Spinal cord (tissue), 10 donors: ENCODE measurements at places on chromosomes 5 and 9.

DNA sequence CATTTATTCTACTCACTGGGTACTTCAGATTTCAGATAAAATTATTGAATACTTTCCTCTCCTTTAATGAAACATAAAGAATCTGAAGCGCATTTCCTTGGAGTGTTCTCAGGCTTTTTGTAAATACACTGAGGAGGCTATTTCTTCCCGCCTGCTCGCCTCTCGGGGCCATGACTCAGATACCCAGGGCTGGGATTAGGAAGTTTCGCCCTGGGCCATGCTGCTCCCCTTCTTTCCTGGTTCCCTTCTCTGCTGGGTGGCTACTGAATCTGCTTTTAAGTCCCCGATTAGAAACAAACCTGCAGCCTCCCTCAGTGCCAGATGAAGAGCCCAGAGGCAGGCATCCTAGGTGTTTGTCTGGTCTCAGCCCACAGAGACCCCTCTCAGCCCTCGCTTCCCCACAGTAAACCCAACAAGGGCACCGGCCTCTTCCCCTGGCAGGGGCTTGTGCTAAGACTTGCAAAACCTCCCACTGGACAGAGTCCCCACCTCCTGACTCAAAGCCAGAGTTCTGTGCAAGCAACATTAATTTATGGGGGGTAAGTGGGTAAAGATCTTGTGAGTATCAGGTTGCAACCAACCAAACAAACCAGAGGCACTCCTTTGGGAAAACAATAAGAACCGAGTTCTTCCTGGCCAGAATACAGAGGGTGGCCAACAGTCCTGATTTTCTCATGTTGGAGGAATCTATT, 30.7 kb upstream of the IRX1 start:
- DNase-seq = no peak

DNA sequence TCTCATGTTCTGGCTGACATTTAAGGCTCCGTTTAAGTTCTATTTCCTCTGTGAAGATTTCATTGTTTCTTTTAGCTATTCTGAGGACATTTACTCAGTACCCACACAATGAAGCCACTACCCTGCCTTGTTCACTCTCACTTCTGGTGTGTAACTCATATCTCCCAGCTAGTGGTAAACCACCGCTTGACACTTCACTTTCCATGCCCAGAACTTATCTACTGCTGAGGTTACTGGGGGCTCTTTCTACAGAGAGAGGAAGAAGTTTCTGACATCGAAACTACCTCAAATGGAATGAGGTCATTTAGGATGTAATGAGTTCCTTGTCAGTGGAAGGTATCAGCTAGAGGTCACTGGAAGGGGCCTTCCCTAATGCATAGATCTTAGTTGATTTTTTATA, 501.5 kb downstream of the DMAC1 start:
- DNase-seq = no peak

DNA sequence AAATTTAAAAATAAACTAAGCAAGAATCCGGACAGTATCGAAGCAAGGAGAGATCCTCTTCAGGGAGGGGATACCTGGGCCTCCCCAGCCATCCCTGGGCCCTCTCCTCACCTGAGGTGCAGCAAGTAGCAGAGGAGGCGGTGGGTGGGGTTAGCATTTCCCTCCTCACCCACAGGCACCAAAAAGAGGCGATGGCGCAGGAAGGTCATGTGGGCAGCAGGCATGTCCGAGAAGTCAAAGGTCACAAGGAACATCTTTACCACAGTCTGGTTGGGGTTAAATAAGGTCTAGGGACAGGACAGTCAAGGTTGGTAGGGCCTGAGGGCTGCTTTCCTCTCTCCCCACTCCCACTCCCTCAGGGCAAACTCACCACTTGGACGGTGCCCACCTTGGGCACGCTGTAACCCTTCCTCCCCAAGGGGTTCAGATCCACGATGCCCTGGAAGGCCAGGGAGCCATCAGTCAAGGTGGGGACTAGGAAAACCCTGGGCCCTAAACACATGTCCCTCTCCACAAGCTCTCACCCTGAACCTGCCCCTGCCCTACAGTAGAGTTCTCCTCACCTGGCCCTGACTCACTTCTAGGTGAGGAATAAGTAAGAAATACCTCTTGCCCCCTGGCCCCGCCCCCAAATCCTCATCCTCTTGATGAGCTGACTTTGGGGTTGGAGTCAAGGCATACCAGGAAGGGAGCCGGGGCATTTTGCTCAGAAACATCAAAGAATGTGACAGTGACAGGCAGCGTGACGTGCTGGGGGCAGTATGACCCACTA, 2.8 kb upstream of the STOML2 start:
- no peak for DNase-seq

- peak; percentile 93 for DNase-seq
Observed at GRCh38 chr9:23412458-23412857, 413.6 kb downstream of the ELAVL2 start.

GRCh38 chr5:43207601-43208000, 15.6 kb downstream of the NIM1K start:
- DNase-seq = no peak

DNA sequence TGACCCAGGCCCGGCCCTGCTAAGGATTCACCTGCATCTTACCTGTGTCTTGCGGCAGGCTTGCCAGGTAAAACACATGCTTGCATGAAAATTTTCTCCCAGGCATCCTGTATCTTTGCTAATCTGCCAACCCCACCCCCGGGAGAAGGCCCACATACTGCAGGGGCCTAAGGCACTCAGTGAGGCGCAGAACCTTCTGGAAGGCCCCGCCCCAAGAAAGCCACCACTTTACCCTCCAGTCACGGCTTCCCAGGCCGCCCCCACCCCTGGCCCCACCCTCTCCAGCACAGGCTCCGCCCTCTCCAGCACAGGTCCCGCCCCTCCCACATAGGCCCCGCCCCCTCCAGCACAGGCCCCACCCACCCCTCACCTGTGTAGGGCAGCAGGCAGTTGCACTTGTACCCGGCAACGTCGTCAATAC, 29.8 kb upstream of the SEC16A start:
- DNase-seq = no peak

DNA sequence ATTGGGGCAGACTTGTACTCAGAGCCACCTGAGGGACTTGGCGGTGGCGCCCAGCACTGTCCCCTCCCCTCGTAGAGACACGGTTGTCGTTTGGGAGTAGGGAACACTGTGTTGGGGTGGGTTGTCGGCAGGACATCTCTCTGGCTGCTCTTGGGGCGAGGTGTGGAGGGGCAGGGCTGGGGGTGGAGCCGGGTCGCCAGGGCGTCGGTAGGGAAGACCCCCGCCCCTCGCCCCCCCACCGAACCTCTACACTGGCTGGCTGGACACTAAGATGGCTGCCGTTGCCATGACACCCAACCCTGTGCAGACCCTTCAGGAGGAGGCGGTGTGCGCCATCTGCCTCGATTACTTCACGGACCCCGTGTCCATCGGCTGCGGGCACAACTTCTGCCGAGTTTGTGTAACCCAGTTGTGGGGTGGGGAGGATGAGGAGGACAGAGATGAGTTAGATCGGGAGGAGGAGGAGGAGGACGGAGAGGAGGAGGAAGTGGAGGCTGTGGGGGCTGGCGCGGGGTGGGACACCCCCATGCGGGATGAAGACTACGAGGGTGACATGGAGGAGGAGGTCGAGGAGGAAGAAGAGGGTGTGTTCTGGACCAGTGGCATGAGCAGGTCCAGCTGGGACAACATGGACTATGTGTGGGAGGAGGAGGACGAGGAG, 778 bp downstream of the TRIM41 start:
- peak; percentile 95 for DNase-seq

- DNase-seq = no peak
Observed at GRCh38 chr9:131627648-131628458, 82.5 kb downstream of the PRRT1B start.

DNA sequence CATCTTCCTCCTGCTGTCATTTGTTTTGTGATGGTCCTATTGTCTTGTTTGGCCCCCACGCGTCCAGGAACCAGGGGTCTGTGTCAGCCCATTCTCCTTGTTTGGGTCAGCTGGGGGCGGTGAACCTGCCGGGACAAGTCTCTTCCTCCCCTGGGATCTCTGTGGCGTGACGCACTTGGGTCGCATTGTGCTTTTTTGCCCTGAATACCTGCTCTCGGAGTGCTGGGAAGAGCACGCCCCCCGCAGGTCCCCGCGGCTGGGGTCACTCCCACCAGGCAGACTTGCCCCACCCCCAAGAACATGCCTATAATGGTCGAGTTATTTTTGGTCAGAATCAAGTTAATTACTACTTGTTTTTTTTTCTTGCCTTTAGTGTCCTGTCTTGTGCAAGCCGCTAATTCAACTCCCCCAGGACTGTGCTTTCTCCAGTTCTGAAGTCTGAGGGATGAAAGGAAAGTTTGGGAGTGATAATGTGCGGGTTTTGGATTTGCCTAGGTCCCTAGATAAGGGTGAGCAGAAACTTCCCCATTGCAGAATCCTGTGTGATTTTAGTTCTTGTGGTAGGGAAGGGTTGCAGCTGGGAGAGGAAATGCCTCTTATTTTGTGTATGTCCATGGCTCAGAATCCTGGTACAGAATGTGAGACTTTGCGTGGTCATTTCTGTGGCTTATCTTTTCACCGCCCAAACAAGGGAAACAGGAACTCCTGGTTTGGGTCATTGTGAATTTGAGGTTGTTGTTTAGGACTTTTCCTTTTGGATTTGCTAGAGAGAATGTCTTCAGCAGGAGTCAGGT, 789 bp downstream of the ACER2 start:
- peak; percentile 5 for DNase-seq

GRCh38 chr9:5571629-5572232, 57.2 kb upstream of the RIC1 start:
- DNase-seq = no peak

DNA sequence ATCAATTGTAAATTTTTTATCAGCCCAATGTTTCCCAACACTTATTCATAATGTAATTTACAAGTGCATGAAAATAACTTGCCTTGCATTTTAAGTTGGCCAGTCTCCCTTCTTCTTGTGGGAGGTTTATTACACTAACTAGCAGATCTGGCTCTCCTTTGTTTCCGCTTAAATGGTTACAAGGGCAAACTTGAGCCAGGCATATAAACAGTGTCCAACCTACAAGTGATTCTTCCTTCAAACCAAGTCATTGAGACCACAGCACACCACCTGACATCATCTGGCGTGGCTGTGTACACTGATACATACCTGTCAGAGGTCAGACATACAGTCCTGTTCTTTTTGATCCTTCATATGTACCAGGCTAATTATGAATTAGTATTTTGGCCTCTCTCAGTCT, 80.1 kb downstream of the ALDH1A1 start:
- no peak for DNase-seq

- DNase-seq = no peak
Observed at GRCh38 chr5:21058289-21058688, 1070.3 kb upstream of the CDH18 start.

GRCh38 chr9:128253991-128254346, 21.8 kb downstream of the GOLGA2 start:
- no peak for DNase-seq

GRCh38 chr5:4387290-4387689, 752.8 kb upstream of the ADAMTS16 start:
- DNase-seq = no peak
